ENCODE measurements at places on chromosomes 11 and 22.

GRCh38 chr11:45181193-45181888, 34.9 kb downstream of the PRDM11 start:
- DNase-seq: peak; percentile 24

DNA sequence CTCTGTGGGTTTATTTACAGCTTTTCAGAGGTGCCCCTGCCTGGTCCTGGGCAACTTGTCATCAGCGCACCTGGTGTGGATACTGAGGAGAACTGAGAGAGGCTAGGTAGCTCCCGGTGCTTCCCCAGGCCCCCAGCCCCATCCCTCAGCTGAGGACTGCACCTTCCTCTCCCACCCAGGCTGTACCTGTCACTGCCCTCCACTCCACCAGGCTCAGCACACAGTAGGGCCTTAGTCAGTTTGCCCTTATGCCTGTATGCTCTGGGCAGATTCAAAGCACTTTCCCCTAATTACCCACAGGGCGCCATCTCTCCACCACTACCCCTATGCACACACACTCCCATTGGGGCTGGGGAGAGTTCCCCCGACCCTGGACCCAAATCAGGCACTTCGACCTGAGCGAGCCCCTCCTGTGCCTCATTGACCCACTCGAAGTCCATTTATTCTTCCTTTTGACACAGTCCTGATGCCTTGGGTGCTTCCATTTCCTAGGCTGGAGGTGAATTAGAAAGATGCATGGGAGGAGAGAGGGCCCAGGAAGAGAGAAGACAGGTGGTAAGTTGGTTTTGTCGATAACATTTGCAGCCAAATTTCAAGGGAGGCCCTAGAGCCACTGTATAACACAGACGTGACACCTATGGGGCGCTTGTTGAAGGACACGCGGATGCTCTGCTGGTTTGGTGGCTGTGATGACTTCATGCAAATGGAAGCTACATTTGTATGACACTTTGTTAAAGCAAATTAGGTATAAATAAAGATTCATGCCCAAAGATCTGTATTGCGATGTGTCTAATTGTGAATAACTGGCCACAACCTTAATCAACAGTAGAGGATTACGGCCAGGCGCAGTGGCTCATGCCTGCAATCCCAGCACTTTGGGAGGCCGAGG, 13.8 kb upstream of the PICK1 start:
- no peak for DNase-seq

DNA sequence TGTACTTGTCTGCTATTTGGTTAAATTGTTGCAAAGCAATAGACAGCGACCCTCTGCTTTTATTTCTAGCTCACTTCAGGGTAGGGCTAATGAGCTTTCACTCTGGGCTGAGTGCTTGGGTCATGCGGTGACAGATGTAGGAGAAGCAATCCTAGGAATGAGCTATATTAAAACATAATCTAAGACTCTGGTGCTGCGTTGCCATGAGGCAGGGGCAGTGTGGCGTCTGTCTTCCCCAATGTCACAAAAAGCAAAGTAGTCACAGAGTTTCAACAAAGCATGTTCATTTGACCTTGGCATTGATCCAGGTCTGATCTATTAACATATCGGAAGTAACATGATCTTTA, 55.5 kb upstream of the GRAMD1B start:
- no peak for DNase-seq

DNA sequence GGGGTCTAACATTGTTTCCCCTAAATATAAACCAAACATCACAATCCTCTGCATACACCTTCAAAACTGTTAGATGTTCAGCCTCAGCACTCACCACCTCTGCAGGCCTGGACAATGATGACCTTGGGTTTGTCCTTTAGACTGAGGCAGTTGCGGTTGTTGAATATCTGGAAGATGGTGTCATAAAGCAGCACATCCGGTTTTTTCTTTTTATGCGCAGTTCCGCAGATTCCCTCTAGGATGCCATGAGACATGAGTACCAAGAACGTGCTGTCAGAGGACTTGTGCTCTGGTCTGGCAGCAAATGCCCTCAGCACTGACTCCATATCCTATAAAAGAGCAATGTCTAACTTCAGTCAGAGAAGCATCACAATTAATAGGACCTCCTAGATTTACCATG, 22.8 kb downstream of the CASP5 start:
- DNase-seq: peak; percentile 8

DNA sequence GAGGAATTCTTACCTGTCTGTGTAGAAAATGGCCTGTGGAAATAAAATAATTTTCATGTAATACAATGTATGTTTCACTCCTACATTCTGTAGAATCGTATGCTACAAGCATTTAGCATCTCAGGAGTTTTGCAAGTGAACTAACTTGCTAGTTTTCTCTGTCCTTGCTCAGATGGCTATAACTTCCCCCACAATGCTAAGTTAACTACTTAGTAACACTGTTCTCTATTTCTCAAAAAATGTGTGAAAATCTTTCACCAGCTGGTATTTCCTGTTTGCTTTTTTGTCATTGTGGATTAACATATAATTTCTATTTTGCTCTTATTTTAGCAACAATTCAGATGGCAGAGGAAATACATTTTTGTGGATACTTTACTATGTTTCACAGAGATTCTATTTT, 4.4 kb downstream of the OR4S2 start:
- no peak for DNase-seq

DNA sequence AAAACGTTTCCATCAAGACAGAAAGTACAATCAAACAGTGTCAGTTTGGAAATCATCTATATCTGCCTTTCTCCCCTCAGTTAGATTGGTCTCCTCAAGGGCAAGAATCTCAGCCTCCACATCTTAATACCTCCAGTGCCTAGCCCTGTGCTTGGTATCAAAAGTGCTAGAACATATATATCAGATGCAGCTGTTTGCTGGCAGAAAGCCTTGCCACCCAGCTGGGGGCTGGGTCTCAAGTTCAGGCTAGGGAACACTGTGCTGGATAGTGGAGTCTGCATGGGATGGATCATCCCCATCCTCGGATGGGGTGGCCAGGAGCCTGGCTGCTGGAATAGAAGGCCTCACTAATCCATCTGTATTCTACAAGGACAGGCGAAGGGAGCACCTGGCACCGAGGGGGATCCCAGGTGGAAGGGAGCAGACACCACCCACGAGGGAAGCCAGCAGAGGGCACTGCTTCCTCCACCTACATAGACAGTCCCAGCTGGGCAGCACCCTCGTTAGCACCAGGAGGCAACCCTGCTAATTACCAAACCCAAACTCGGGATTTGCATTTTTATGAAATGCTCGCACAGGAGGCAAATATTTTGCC, 602.2 kb downstream of the BUD13 start:
- DNase-seq: peak; percentile 11

GRCh38 chr22:49777569-49778249, 50.0 kb downstream of the BRD1 start:
- DNase-seq: no peak

DNA sequence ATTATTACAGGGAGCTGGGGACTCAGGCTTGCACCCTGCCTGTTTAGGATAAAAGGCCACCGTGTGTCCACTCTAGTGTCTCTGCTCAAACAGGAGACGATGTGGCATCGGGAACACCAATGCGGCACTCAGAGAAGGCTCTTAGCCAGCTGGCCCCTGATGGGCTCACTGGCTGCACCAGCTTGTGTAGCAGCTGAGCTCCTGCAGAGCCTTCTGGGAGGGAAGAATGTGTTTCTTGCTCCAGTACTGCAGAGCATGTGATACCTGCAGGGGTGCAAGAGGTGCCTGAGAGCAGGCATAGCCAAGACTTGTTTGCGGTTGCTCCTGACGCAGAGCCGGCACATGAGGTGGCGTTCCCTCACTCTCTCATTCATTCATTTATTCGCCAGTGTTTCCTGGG, 44.4 kb upstream of the KCNQ1OT1 start:
- no peak for DNase-seq

GRCh38 chr11:130050257-130050656, 19.4 kb upstream of the APLP2 start:
- DNase-seq: no peak

DNA sequence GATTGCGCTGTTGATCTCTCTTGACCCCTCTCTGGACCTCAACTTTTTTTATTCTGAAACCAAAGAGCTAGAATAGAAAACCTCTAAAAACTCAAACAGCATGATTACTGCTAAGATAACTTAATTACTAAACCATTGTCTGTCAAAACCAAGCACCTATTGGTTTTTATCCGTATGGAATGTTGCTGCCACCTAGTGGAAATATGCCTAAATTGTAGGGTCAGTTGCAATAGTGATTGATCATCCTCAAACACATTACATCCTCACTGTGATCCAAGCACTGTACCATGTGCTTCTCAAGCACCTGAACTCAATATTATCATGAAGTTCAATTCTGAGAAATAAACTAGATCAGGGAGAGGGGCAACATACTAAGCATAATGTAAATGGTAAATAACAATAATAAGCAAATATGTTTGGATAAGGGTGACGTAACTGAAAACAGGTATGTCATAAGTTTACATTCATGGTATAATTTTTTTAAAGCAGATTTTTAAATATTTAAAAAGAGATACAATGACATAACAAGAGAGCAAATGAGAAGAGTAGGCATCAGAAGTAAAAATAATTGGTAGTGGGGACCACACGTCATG, 3.8 kb upstream of the OR5A2 start:
- DNase-seq: peak; percentile 64

DNA sequence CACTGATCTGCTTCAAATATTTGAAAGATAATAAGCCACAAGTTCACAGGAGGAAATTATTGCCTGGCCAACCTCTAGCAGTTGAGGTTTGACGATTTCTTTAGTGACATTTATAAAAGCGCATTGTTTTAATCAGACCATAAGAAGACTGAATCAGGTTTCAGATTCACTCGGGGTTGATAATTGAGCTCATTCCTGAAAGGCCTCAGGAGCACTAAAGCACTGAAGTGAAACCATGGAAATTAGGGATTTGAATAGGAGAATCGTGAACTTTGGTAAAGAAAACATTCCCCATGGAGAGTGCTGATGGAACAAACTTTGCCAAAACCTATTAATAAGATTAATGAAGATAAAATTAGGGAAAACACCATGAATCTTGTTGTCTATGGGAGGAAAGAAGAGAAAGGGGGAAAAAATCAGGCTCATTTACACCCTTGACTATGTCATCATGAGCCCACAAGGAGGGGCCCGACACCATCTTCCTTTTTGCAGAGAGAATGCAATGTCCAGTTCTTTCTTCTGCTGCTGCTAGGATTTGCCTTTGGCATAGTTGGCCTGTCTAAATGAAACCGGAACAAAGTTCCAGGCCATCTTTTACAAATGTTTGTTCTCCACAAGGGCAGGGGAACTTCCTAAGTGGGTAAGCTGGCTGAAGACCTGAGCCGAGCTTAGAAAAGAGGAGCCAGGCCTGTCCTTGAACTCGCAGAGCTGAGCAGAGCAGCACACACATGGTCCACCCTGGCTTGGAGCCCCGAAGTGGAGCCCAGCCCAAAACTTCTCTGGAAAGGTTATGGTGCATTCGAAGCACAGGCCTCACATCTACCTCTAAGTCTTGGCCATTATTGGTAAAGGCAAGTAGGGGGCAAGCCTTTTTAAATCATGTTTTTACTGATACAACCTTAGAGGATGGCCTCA, 56.1 kb upstream of the EIF3M start:
- no peak for DNase-seq

GRCh38 chr11:72005347-72006260, 6.9 kb downstream of the IL18BP start:
- no peak for DNase-seq

DNA sequence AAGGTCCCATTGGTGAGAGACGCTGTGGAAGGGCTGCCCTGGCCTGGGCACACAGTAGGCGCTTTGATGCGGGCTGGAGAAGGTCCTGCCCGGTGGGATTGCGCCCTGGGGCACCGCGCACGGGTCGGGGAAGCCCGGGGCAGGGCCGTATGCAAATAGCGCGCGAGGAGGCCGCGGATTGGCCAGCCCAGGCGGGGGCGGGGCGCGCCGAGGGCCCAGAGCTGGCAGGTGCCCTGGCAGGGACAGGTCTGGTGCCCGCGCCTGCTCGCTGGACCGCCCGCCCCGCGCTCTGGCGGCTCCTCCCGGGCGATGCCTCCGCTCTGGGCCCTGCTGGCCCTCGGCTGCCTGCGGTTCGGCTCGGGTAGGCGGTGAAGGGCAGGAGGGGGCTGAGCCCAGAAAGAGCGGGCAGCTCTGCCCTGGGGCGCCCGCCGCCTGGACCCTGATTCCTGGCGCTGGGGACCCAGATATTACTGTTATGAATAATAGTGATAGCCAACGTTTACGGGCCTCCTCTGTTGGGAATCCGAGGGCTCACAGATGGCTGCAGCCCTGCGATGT, at the start of gene UPK3A:
Gene UPK3A, plus strand, starts transcription at position 245 of the 558 bp plus-strand sequence. Its CDS starts 65 bp downstream, at position 310.
- peak; percentile 72 for DNase-seq

DNA sequence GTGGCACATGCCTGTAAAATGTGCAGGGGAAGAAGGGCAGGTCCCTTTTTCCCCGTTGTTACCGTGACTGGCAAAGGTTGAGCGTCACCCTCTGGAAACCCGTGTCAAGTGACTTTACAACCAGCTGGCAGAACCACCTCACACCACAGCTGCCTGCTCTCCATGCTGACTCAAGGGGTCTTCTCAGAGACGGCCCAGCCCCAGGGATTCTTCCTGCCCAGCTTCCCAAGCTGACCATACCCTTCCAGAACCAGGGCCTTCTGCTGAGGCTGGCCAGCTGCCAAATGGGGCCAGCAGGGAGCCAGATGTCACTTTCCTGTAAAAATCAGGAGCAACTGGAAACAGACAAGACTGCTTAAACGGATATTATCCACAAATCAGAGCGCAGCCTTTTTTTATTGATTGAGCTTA, 6.3 kb downstream of the PC start:
- no peak for DNase-seq

GRCh38 chr22:29112121-29112520, 39.3 kb downstream of the KREMEN1 start:
- no peak for DNase-seq

DNA sequence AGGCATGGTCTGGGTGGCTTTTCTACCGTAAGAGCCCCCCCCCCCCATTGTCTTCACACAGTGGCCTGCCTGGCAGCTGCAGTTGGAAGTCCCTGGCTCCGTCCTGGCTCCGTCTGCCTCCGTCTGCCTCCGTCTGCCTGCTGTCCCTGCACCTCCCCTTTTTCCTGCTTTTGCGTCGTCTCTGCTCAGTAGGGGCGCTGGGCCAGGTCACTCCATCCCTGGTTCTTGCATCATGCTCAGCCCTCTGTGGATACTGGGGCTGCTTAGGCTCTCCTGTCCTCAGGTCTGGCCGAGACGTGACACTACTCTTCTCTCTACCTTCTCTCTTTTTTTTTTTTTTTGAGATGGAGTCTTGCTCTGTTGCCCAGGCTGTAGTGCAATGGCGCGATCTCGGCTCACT, 27.8 kb downstream of the AP2A2 start:
- DNase-seq: no peak

GRCh38 chr22:27462190-27462589, 339.4 kb downstream of the MN1 start:
- DNase-seq: no peak

Measured in endothelial cell (in vitro differentiated cells).